AG08395 (cell line): ENCODE measurements at places on chromosomes 3 and 15.
A peak's percentile ranks its signal among the peaks of the same experiment; 100 is the strongest.

GRCh38 chr3:126621171-126621570, 33.8 kb downstream of the TXNRD3 start:
- DNase-seq: peak; percentile 36

GRCh38 chr15:48856942-48857341, 21.0 kb upstream of the EID1 start:
- DNase-seq: peak; percentile 15

- no peak for DNase-seq
These were observed 326.7 kb upstream of the ROPN1 start for GRCh38 chr3:124318656-124319055.

- DNase-seq: no peak
These were observed 26.4 kb downstream of the GNB5 start for GRCh38 chr15:52164631-52165265.
